ENCODE measurements at places on chromosomes 3 and 15.

GRCh38 chr15:88042047-88042446 is 214.5 kb downstream of the NTRK3 start:
- no peak for DNase-seq

GRCh38 chr3:179731544-179731943 is 78.7 kb downstream of the USP13 start:
- no peak for DNase-seq

DNA sequence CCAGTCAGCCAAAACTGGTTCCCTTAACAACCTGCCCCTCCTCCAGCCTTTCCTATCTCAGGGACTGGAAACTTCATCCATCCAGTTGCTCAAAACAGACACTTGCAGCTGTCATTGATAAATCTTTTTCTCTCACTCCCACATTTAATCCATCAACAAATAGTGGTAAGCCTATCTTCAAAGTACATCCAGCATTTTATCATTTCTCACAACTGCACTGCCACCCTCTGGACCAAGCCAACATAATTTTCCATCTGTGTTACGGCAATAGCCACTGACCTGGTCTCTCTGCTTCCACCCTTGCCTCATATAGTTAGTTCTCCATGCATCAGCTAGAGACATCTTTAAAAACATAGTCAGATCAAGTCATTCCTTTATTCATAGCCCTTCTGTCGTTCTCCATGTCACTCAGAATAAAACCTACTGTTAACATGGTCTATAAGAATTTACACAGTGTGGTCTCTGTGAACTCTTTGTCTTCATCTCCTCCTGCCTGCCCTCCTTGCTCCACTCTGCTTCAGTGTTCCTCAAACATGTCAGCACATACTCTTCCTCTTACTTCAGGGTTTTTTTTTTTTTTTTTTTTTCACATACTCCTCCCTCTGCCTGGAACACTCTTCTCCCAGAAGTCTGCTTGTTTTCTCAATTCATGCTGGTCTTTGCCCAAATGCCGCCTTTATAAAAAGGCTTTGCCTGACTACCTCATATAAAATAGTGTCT is 102.5 kb upstream of the COL6A5 start:
- no peak for DNase-seq

- DNase-seq, result no peak
Measured at GRCh38 chr3:27641888-27642601, 80.1 kb downstream of the EOMES start.

DNA sequence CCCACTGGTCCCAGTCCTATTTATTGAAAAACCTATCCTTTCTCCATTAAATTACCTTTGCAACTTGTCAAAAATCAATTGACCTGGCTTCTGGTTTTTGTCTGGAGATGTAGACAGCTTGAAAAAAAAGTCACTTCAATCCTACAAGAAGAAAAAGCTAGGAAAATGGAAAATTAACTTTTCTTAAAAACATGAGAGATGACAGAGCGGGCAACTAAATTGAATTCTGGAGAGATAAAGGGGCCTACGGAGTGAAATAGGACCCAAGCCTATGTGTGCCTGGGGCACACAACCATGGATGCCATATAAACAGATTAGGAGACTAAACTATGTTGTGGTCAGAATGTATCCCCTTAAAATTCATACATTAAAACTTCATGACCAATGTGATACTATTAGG is 363.3 kb upstream of the SLCO3A1 start:
- no peak for DNase-seq

- DNase-seq, result no peak
Measured at GRCh38 chr3:65833761-65834505, 204.8 kb downstream of the MAGI1 start.

GRCh38 chr3:52366527-52366926 is 50.4 kb downstream of the DNAH1 start:
- DNase-seq, result no peak

DNA sequence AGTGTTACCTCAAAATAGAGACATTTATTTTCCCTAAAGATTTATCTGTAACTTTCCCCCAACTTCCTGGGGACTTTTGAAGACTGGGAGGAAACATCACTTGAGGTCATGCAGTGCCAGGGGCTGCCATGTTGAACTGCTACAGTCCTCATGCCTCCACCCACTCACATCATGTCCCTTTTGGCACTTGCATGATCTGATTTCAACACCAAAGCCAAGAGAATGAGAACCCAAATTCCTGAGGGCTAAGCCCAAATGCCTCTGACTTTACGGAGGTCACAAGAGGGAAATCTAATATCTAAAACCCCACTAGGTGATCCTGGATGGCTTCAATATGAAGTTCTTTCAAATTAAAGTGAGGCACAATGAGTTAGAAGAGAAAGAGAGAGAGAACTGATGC is 213.1 kb downstream of the NTRK3 start:
- no peak for DNase-seq

DNA sequence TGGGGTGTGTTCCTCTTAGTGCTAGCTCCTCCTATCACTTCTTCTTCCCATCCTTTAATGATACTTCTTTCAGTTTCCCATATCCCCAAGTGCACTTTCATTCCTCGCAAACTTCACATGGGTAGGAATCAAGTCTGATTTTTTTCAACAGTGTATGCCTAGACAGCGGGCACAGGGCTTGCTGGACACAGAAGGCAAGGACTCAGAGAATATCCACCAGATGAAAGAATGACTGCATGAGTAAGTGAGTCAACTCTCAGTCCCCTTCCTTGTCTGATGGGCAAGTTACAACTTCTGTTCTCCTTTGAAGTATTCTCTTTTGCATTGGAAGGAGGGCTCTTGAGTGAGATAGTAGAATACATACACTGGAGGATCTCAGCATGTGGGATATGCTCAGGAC is 3.1 kb upstream of the SQOR start:
- DNase-seq, result no peak

- no peak for DNase-seq
Measured at GRCh38 chr3:23895181-23895580, 21.6 kb downstream of the NKIRAS1 start.

Data from fibroblast of the conjunctiva (primary cell).